ENCODE measurements at places on chromosomes 11 and 22. TPM values are rescaled to one million over a fixed set of nuclear protein-coding genes. Genes with fewer than 3 reads are reported as not detected.

GRCh38 chr22:32712644-32713355 lies 88.7 kb upstream of the TIMP3 start:
- no peak for DNase-seq

GRCh38 chr22:32817137-32817730 lies 15.7 kb downstream of the TIMP3 start:
- no peak for DNase-seq

- no peak for DNase-seq
Measured at GRCh38 chr11:110757066-110757465, 44.8 kb upstream of the ARHGAP20 start.

GRCh38 chr11:131674051-131674755 lies 303.8 kb downstream of the NTM start:
- DNase-seq, result peak; percentile 63

DNA sequence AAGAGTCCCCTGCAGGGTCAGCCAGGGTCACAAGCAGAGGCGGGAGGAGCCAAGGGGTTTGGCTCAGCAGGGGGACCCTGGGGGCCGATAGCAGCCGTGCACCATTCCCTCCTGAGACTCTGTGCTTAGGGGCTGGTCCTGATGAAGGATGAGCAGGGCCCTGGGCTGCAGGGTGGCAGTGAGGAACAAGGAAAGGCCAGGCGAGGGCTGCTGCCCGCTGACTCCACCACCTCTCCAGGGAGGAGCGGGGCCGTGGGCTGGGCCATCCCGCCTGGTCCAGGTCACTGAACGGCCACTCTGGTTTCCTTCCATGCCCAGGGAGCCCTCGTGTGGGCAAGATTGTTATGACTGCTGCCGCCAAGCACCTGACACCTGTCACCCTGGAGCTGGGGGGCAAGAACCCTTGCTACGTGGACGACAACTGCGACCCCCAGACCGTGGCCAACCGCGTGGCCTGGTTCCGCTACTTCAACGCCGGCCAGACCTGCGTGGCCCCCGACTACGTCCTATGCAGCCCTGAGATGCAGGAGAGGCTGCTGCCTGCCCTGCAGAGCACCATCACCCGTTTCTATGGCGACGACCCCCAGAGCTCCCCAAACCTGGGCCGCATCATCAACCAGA lies 9.2 kb upstream of the NDUFS8 start:
- no peak for DNase-seq

GRCh38 chr11:45021692-45022141 lies 71.0 kb upstream of the TP53I11 start:
- DNase-seq, result peak; percentile 75

DNA sequence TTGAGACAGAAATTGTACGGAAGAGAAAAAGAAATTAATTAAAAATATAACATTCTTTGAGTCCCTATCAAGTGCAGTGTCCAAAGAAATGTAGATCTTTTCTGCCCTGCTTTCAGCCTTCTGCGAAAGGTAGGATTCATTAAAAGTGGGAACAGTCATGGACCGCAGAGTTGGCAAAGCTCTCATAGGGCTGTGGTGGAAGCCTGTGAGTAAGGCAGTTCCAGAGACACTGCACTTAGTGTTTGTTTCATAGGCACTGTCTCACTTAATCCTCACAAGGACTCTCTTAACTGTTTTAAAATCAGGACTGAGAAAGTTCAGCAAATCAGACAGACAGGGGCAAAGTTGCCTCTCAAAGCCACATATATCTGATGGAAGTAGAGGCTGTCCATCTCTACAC lies 5.5 kb downstream of the MRGPRX2 start:
- no peak for DNase-seq

- DNase-seq, result no peak
Measured at GRCh38 chr22:16838073-16838472, 12.9 kb upstream of the XKR3 start.

DNA sequence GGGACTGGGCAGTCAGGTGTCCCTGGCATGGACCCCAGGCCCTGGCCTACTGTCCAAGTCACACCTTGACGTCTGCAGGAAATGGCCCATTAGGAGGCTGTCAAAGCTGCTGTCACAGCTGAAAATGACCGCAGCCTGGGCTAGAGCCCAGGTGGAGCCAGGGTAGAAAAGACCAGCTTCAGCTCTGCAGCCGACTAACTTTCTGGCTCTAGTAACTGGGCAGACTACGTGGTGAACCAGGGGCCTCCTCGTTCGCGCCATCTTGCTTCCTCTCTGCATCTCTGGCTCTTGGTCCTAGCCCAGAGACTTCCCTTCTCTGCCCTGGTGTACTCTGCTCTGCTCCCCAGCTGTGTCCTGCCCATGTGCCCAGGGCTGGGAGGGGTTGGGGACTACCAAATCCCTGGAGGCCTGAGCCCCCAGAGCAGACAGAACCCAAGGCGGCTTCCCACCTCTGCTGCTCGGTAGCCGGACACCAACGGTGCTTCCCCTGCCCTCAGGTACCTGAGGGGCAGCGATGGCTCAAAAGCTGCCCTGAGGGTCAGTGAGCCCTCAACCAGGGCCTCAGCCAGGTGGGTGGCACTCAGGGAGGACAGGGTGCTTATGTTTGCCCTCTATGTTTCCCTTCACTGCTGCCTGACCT lies 19.7 kb downstream of the SART1 start:
- no peak for DNase-seq

- DNase-seq, result no peak
Measured at GRCh38 chr22:25114369-25115362, 85.0 kb upstream of the CRYBB3 start.

DNA sequence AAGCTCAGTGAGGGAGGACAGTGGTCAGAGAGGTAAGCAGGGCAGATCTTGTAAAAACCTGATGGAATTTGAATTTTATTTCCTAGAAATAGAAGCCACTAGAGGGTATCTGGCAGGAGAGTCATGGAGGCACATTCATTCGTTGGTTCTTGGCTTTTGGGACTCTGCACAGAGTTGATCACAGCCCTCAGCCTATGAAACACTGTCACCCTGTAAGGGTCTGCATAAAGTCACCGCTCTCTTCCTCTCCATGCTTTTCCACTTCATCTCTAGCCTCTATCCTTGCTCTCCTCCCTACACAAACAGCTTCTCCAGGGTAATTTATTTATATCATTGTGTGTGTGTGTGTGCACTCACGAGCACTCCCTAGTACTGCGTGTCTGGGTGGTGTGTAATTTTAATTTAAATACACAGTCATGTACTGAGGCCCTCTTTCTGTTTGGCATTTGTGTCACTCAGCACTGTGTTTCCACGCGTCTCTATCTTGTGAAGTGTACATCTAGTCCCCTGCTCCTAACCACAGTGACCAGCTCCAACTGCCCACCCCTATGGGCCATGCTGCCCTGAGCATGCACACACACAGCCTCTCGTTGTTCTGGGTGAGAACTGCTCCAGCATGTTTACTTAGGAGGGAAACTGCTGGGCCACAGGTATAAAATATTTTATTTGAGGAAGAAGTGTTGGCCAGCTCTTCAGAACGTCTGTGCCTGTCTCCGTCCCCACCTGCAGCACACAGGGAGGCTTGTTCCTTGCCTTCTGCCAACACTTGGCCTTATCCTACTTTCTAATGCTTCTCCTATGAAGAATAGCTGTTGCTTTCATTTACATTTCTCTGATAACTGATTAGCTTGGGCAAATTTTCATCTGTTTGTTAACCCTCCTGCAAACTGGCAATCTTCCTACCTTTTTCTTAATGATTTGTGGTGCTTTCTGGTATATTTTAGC lies 4.5 kb downstream of the KCNQ1OT1 start:
- DNase-seq, result no peak

Gene FBXO3
- 29.3 TPM for total RNA-seq

Gene PNPLA5
- not detected for total RNA-seq

Gene STK33
- total RNA-seq, result 3.6 TPM

Gene FOLR2
- 60.9 TPM for total RNA-seq

Gene VPREB3
- total RNA-seq, result not detected

Gene SLC25A18
- total RNA-seq, result 5.9 TPM

Gene GGT5
- total RNA-seq, result 83.1 TPM

Gene SAA2
- not detected for total RNA-seq

Gene IGLL5
- 0.66 TPM for total RNA-seq
